ENCODE measurements at places on chromosomes 5 and 9.
A peak's percentile ranks its signal among the peaks of the same experiment; 100 is the strongest.

DNA sequence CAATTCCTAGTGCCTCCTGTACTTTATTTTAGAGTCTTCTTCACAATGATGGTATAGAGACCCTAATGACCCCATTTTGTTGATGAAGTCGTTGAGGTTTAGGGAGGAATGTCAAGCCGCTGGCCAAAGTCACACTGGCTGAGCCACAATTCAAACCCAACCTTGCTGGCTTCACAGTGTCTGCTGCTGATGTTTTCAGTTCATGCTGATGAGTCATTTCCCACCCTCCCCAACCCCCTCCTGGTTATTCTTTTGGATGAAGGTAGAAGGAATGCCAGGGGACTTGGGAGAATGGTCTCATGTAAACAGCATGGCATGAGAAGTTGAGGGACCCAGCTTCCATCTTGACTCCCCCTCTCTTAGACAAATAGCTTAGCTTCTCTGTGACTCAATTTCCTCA, 68.6 kb downstream of the TMEM252 start:
- H3K36me3 ChIP-seq = no peaks in the 10 kb centered on the region
- H3K4me1 ChIP-seq = peaks cover 2% of the 10 kb centered on the region
- H3K27me3 ChIP-seq = no peaks in the 10 kb centered on the region
- H3K27ac ChIP-seq = no peak overlapping the region

DNA sequence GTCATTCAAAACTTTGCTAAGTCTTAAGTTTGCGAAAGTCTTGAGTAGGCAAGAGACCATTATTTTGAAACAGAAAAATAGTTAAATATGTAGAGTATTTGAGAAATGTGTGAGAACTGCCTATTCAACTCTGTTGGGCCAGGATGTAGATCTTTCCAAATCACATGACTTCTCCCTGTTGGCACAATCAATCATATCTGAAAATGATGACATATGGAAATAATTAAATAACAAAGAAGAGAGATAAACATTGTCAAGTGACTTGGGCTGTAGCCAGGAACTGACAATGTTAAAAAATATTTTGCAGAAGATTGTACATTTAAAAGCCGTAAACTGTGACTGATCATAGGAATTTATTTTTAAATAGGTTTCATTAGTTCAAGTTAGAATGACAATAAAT, 104.6 kb upstream of the IL6ST start:
- H3K27ac ChIP-seq = no peak overlapping the region
- peaks cover 11% of the 10 kb centered on the region for H3K4me1 ChIP-seq
- no peaks in the 10 kb centered on the region for H3K36me3 ChIP-seq
- no peaks in the 10 kb centered on the region for H3K27me3 ChIP-seq
- DNase-seq = peak; percentile 37

GRCh38 chr5:113527746-113528145, 14.3 kb downstream of the YTHDC2 start:
- no peak overlapping the region for H3K4me3 ChIP-seq
- DNase-seq = peak; percentile 33
- peaks cover 2% of the 10 kb centered on the region for H3K4me1 ChIP-seq
- H3K27me3 ChIP-seq = no peaks in the 10 kb centered on the region
- no peaks in the 10 kb centered on the region for H3K36me3 ChIP-seq
- H3K27ac ChIP-seq = no peak overlapping the region

GRCh38 chr5:132764051-132764450, 13.0 kb downstream of the SEPTIN8 start:
- DNase-seq = no peak
- H3K27me3 ChIP-seq = no peaks in the 10 kb centered on the region
- H3K4me3 ChIP-seq = no peak overlapping the region
- H3K4me1 ChIP-seq = peaks cover 17% of the 10 kb centered on the region
- no peak overlapping the region for H3K27ac ChIP-seq

- H3K4me1 ChIP-seq = peaks cover 2% of the 10 kb centered on the region
- no peak overlapping the region for H3K4me3 ChIP-seq
- H3K27me3 ChIP-seq = no peaks in the 10 kb centered on the region
- peaks cover 13% of the 10 kb centered on the region for H3K36me3 ChIP-seq
Observed at GRCh38 chr9:93525476-93525875, 50.9 kb upstream of the PHF2 start.

GRCh38 chr9:3795556-3795955, 269.8 kb upstream of the RFX3 start:
- H3K4me1 ChIP-seq = no peaks in the 10 kb centered on the region
- no peaks in the 10 kb centered on the region for H3K36me3 ChIP-seq
- no peak overlapping the region for H3K4me3 ChIP-seq
- H3K27me3 ChIP-seq = no peaks in the 10 kb centered on the region

- H3K27ac ChIP-seq = no peak overlapping the region
- H3K4me1 ChIP-seq = no peaks in the 10 kb centered on the region
- H3K27me3 ChIP-seq = no peaks in the 10 kb centered on the region
- DNase-seq = no peak
Observed at GRCh38 chr5:169100735-169101075, 200.2 kb downstream of the SLIT3 start.

DNA sequence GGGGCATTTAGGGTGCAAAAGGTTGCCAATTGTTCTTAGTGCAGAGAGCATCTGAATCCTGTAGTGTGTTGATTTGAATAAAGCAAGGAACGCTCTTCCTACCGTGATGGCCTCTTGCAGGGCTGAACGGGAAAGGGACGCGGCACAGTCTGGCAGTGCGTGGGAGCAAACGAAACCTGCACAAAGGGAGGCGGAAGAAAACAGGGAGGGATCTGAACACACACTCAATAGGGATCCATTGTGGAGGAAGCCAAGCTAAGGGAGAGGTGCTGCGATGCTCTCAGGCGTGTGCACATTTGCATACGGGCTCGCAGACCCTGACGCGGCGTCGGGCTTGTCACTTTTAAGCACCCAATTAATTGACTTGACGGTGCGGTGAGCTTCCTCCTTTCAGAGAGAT, 414.0 kb upstream of the IRX1 start:
- no peaks in the 10 kb centered on the region for H3K4me1 ChIP-seq
- DNase-seq = no peak
- no peaks in the 10 kb centered on the region for H3K36me3 ChIP-seq
- no peak overlapping the region for H3K4me3 ChIP-seq

- H3K4me3 ChIP-seq = no peak overlapping the region
- DNase-seq = no peak
- H3K27me3 ChIP-seq = no peaks in the 10 kb centered on the region
- H3K4me1 ChIP-seq = no peaks in the 10 kb centered on the region
- H3K27ac ChIP-seq = no peak overlapping the region
Observed at GRCh38 chr5:38680094-38680825, 123.8 kb upstream of the LIFR start.

DNA sequence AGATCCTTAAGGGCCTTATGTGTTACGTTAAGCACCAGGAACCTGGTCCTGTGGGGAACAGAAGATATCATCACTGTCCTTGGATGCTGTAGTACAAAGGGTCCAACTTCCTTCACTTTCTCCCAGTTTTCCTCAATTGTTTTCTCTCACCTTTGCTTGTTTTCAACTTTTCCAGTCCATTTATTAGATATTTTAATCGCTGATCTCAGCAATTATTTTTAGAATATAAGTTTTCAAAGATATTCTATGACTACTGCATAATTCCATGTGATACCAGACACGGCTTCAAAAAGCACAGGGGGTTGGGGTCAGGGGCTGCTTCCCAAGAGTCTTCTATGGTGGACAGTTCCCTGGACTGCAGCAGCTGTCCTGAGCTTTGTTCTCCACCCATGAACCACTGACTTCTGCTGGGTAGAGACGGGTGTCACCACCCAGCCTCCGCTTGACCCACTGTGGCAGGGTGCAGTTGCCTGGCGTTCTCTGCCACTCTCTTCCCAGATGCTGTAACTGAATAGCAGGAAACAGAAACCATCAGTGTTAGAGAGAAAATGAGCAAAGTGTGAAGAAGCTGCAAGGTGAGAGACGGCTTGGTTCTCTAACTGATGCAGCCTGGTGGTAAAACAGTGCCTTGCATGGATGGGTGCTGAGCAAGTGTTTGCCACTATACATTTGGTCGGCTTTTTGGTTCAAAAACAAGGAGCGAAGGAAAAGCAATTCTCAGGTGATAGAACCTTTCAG, 383.0 kb downstream of the RAB3C start:
- H3K36me3 ChIP-seq = no peaks in the 10 kb centered on the region
- no peaks in the 10 kb centered on the region for H3K27me3 ChIP-seq
- no peak overlapping the region for H3K4me3 ChIP-seq
- DNase-seq = no peak

- DNase-seq = no peak
- no peaks in the 10 kb centered on the region for H3K27me3 ChIP-seq
- H3K27ac ChIP-seq = no peak overlapping the region
- no peaks in the 10 kb centered on the region for H3K4me1 ChIP-seq
- H3K36me3 ChIP-seq = no peaks in the 10 kb centered on the region
Observed at GRCh38 chr9:116927726-116928125, 240.6 kb downstream of the TRIM32 start.

DNA sequence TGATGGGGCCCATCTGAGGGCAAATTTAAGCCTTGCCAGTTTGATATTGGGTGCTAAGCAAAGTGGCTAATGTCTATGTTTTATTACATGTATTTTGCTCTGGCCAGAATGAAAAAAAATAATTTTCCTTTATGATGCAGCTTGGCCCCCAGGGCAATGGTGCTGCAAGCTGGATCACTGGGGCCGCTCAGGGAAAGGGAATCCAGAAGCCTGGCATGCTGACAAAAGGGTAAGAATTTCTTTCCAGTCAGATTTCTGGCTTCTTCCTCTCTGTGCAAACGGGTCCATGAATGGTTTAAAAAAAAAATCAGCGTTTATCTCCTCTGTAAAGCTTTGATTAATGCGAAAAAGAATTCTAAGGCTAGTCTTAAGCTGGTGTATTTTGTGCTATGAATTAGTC, 138.4 kb downstream of the MAPKAP1 start:
- H3K4me1 ChIP-seq = no peaks in the 10 kb centered on the region
- no peak overlapping the region for H3K27ac ChIP-seq
- no peak overlapping the region for H3K4me3 ChIP-seq

DNA sequence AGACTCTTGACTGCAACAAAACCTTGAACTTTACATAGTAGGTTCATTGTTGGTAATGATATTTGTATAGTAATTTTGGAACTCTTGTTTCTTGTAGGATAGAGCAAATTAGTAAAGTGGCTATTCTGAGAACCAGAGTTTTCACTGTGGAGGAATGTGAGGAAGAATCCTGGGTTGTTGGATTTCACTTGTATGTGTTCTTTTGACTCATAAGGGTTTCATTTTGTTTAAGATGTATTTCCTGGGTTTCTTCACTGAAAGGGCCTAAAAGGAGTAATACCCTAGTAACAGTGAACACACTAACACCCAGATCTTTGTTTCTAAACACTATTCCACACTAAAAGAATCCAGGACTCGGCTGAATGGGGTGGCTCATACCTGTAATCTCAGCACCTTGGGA, 20.1 kb downstream of the TTC1 start:
- no peaks in the 10 kb centered on the region for H3K4me1 ChIP-seq
- H3K27me3 ChIP-seq = no peaks in the 10 kb centered on the region
- H3K36me3 ChIP-seq = peaks cover 3% of the 10 kb centered on the region
- no peak for DNase-seq
- no peak overlapping the region for H3K4me3 ChIP-seq

DNA sequence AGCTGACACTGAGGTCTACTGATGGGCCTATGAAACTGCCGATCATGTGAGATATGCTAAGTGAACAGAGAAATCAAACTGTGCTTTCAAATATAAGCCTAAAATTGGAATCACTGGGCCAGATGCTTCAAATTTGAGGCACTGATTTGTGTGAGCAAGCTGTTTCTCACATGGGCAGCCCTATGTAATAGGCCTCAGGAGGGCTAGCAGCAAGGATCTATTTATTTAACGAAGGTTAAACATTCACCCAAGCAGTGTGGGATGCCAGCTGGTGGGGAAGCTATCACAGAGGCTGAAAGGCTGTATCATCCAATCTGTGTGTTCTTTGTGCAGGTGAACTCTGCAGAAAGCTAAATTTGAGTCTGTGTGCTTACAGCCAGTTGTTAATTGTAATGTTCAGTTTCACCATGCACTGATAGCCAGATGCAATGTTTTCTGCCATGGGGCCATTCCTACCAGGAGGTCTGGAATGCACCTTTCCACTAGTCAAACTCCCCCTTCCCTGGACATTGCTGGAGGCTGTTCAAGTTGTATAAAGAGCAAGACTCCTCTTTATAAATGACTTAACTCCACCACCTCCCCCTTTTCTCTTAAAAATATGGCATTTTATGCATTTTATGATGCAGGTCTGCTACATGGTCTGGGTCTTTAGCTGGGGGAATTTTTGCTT, 228.9 kb downstream of the SH3GL2 start:
- H3K27me3 ChIP-seq = no peaks in the 10 kb centered on the region
- DNase-seq = no peak
- H3K4me1 ChIP-seq = no peaks in the 10 kb centered on the region
- no peak overlapping the region for H3K4me3 ChIP-seq
- no peak overlapping the region for H3K27ac ChIP-seq

GRCh38 chr5:124253203-124253810, 493.1 kb downstream of the ZNF608 start:
- no peak overlapping the region for H3K4me3 ChIP-seq
- no peaks in the 10 kb centered on the region for H3K4me1 ChIP-seq
- H3K36me3 ChIP-seq = no peaks in the 10 kb centered on the region
- H3K27ac ChIP-seq = no peak overlapping the region
- H3K27me3 ChIP-seq = no peaks in the 10 kb centered on the region

- H3K27me3 ChIP-seq = no peaks in the 10 kb centered on the region
- DNase-seq = no peak
- no peaks in the 10 kb centered on the region for H3K4me1 ChIP-seq
- H3K36me3 ChIP-seq = no peaks in the 10 kb centered on the region
- no peak overlapping the region for H3K27ac ChIP-seq
- H3K4me3 ChIP-seq = no peak overlapping the region
Observed at GRCh38 chr9:90521811-90522570, 120.6 kb downstream of the DIRAS2 start.

DNA sequence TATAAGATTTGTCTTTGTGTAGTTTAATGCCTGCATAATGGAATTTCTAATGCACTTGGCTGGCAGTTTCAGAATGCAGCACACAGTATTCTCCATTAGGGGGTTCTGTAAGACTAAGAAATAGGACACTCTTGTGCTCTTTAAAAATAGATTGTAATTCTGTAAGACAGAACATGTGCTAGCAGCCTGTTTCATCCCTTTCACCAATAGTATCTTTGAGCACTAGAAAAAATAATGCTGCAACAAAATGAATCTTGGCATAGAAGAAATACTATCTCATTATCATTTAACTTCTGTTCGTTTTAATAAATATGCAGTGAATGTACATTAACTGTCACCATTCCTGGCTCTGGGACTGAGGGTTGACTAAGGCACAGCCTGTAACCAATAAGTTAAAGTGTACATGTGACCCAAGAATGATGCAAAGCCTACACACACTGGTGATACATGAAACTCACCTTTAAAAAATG, 23.8 kb upstream of the ZNF622 start:
- no peak overlapping the region for H3K27ac ChIP-seq
- peak; percentile 41 for DNase-seq

All from fibroblast of lung (primary cell).